Activated T-cell treated with anti-CD3 and anti-CD28 coated beads, Interleukin-2, amount 50 U/mL, for 24 hours (primary cell): ENCODE measurements at places on chromosomes 3 and 15.

- H3K27ac ChIP-seq: no peak overlapping the region
- DNase-seq: no peak
- H3K4me3 ChIP-seq: no peak overlapping the region
- H3K27me3 ChIP-seq: no peaks in the 10 kb centered on the region
- no peaks in the 10 kb centered on the region for H3K4me1 ChIP-seq
Observed at GRCh38 chr3:139793408-139793807, 115.6 kb upstream of the NMNAT3 start.

GRCh38 chr3:157672061-157672460 lies 168.8 kb upstream of the VEPH1 start:
- H3K4me1 ChIP-seq: no peaks in the 10 kb centered on the region
- H3K27me3 ChIP-seq: no peaks in the 10 kb centered on the region
- H3K27ac ChIP-seq: no peak overlapping the region
- no peaks in the 10 kb centered on the region for H3K36me3 ChIP-seq
- DNase-seq: no peak

DNA sequence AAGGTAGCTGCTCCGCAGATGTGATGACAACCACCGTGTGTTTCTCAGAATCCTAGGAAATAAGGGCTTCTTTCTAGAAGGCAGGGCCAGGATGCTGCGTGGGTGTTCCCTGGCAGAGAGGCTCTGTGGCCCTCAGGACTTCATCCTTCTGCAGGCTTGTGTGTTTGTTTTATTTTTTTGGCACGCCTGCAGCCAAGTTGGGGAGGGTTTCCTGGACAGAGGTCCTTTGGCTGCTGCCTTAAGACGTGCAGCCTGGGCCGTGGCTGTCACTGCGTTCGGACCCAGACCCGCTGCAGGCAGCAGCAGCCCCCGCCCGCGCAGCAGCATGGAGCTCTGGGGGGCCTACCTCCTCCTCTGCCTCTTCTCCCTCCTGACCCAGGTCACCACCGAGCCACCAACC lies at the start of gene CLEC3B:
Gene CLEC3B, plus strand, starts transcription at position 266 of the 400 bp plus-strand sequence. Its CDS starts 60 bp downstream, at position 326.
- H3K36me3 ChIP-seq: no peaks in the 10 kb centered on the region
- H3K4me1 ChIP-seq: peaks cover 2% of the 10 kb centered on the region
- H3K27ac ChIP-seq: no peak within 1 kb of the TSS
- peaks cover 4% of the 10 kb centered on the region for H3K27me3 ChIP-seq
- no peak within 1 kb of the TSS for H3K4me3 ChIP-seq

GRCh38 chr3:5304789-5305683 lies 117.5 kb downstream of the EDEM1 start:
- H3K27me3 ChIP-seq: no peaks in the 10 kb centered on the region
- H3K36me3 ChIP-seq: no peaks in the 10 kb centered on the region
- H3K4me1 ChIP-seq: no peaks in the 10 kb centered on the region
- H3K4me3 ChIP-seq: no peak overlapping the region

GRCh38 chr3:50572158-50572557 lies 2.8 kb downstream of the HEMK1 start:
- peak overlapping the region; percentile 97 for H3K27ac ChIP-seq
- peak; percentile 90 for DNase-seq
- H3K36me3 ChIP-seq: peaks cover 80% of the 10 kb centered on the region
- peaks cover 76% of the 10 kb centered on the region for H3K4me1 ChIP-seq

GRCh38 chr3:10520072-10520471 lies 14.7 kb upstream of the ATP2B2 start:
- peak; percentile 7 for DNase-seq
- H3K4me3 ChIP-seq: no peak overlapping the region
- no peak overlapping the region for H3K27ac ChIP-seq
- H3K36me3 ChIP-seq: no peaks in the 10 kb centered on the region
- H3K4me1 ChIP-seq: no peaks in the 10 kb centered on the region
- H3K27me3 ChIP-seq: peaks cover 28% of the 10 kb centered on the region

GRCh38 chr3:188812198-188812597 lies 359.6 kb upstream of the TPRG1 start:
- DNase-seq: no peak
- H3K27ac ChIP-seq: no peak overlapping the region
- no peaks in the 10 kb centered on the region for H3K27me3 ChIP-seq
- H3K4me1 ChIP-seq: no peaks in the 10 kb centered on the region

DNA sequence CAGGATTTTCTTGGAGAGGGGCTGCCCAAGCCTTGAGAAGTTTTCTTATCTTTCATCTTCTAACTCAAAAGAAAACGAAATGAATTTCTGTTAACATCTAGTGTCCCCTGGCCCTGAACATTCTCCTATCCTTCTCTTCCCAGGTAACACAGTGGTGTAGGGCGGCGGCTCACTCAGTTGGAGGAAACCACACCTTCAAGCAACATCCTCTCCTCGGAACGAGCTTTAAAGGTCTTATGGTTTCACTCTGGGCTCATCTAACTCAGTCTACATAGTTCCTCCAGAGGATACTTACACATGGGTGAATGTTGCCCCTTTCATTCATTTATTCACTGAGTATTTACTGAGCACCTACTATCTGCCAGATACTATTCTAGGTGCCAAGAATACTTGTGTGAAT lies 31.0 kb upstream of the KLHL6 start:
- peaks cover 26% of the 10 kb centered on the region for H3K4me1 ChIP-seq
- H3K27ac ChIP-seq: no peak overlapping the region
- no peaks in the 10 kb centered on the region for H3K36me3 ChIP-seq
- no peak for DNase-seq
- no peaks in the 10 kb centered on the region for H3K27me3 ChIP-seq
- H3K4me3 ChIP-seq: no peak overlapping the region

GRCh38 chr15:34514251-34514670 lies 69.2 kb downstream of the GOLGA8B start:
- peaks cover 23% of the 10 kb centered on the region for H3K4me1 ChIP-seq

- DNase-seq: no peak
- no peaks in the 10 kb centered on the region for H3K36me3 ChIP-seq
- no peak overlapping the region for H3K4me3 ChIP-seq
- peaks cover 2% of the 10 kb centered on the region for H3K27me3 ChIP-seq
Observed at GRCh38 chr15:79051941-79052731, 38.4 kb downstream of the RASGRF1 start.

DNA sequence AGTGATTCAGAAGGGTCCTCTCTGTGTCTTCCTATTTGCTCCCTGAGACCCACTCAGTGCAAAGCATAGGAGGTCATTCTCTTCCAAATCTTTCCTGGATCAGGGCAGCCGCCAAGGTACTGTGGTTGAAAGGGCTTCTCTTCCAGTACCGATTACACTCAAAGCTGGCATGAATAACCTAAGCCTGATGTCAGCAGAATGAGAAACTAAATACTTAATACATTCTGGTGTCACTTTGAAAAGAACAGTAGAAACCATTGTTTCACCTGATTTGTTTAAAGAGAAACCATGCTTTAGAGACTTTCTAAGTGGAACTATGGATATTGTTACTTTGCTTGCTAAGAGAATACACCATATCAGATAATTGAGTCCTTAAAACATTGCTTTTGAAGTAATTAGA lies 50.2 kb downstream of the PDHB start:
- no peak overlapping the region for H3K4me3 ChIP-seq
- H3K36me3 ChIP-seq: peaks cover 60% of the 10 kb centered on the region
- DNase-seq: no peak
- no peaks in the 10 kb centered on the region for H3K4me1 ChIP-seq
- no peaks in the 10 kb centered on the region for H3K27me3 ChIP-seq

DNA sequence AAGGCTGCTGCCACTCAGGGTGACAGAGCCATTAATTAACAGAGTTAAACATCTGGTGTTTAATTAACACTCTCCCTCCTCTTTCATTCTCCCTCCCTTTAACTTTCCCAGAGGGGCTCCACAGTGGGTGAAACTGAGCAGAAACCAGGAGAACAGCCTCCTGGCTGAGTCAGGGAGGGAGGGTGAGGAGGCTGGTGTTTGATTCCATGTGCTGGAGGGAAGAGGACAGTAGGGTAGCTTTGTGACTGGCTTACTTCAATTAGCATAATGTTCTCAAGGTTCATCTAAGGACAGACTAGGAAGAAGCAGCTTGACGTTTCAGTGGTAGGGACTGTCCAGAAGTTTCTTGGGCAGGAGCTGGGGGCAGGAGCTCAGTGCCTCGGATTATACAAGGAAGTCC lies 62.8 kb downstream of the SEMA5B start:
- no peak overlapping the region for H3K4me3 ChIP-seq
- H3K27me3 ChIP-seq: no peaks in the 10 kb centered on the region
- H3K36me3 ChIP-seq: no peaks in the 10 kb centered on the region

GRCh38 chr3:172216911-172217310 lies 177.5 kb downstream of the FNDC3B start:
- no peak overlapping the region for H3K4me3 ChIP-seq
- no peak for DNase-seq
- H3K27ac ChIP-seq: no peak overlapping the region
- peaks cover 3% of the 10 kb centered on the region for H3K36me3 ChIP-seq
- H3K4me1 ChIP-seq: peaks cover 43% of the 10 kb centered on the region

GRCh38 chr3:10599444-10599843 lies 94.1 kb upstream of the ATP2B2 start:
- H3K27ac ChIP-seq: no peak overlapping the region
- no peaks in the 10 kb centered on the region for H3K36me3 ChIP-seq
- no peak for DNase-seq
- H3K4me1 ChIP-seq: peaks cover 27% of the 10 kb centered on the region

DNA sequence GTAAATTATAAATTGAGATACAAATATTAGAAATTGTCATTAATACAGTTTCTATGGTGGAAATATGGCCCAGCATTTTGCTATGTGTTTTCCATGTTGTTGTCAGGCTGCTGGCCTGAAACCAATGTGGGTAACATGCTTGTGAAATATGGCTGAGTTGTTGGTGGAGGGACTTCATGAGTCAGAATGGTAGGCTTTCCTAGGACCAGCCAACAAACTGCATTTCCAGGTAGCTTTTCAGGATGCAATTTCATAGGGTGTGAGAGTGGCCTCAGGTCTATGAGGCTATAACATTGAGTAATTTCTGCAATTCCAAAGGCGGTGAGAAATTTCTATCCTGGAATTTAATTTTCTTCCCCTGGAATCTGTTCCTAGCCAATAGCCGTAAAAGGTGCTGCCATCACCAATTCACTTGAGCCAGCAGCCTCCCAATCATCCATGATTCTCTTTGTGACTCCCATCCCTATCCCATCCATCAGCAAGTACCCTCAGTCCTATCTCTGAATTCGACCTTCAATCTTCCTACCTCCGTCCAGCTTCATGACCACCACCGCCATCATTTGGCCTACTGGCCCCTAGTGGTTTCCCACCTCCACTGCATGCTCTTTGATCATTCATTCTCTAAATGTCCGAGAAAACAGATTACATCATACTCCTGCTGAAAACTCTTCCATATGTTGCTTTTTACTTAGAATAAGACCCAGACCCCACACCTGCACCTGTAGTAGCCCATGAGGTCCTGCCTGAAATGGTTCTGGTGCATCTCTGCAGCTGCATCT lies 276.6 kb upstream of the CFAP20DC start:
- no peaks in the 10 kb centered on the region for H3K27me3 ChIP-seq
- DNase-seq: no peak
- H3K36me3 ChIP-seq: no peaks in the 10 kb centered on the region
- no peak overlapping the region for H3K4me3 ChIP-seq

GRCh38 chr15:44296625-44297524 lies 8.4 kb downstream of the GOLM2 start:
- H3K4me1 ChIP-seq: peaks cover 57% of the 10 kb centered on the region
- H3K27me3 ChIP-seq: no peaks in the 10 kb centered on the region
- H3K27ac ChIP-seq: peak overlapping the region; percentile 73
- H3K4me3 ChIP-seq: no peak overlapping the region
- peaks cover 34% of the 10 kb centered on the region for H3K36me3 ChIP-seq

- DNase-seq: no peak
- H3K27me3 ChIP-seq: no peaks in the 10 kb centered on the region
- H3K4me3 ChIP-seq: peak overlapping the region; percentile 99
- H3K27ac ChIP-seq: peak overlapping the region; percentile 92
Observed at GRCh38 chr15:63157891-63158431, 684 bp upstream of the RPS27L start.

DNA sequence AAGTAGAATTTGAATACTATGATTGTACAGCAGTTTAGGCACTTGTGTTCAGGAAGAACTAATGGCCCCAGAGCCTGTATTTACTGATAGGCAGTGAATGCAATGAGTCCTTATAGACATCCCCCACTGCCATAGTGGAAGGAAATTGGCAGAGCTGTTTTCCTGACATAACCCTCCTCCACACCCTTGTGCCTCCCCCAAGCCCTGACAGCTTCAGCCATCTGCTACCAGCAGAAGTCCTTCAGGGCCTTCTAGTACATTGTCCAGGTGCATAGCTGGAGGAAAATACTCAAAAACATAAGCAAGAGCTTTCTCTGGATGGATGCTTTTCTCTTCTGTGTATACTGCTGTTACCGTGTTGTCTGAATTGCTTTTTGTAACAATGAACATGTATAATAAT lies 20.6 kb downstream of the ARHGAP31 start:
- peaks cover 30% of the 10 kb centered on the region for H3K4me1 ChIP-seq
- H3K27me3 ChIP-seq: no peaks in the 10 kb centered on the region
- peaks cover 26% of the 10 kb centered on the region for H3K36me3 ChIP-seq
- no peak for DNase-seq
- H3K4me3 ChIP-seq: no peak overlapping the region

- H3K27me3 ChIP-seq: no peaks in the 10 kb centered on the region
- H3K27ac ChIP-seq: peak overlapping the region; percentile 49
- no peak overlapping the region for H3K4me3 ChIP-seq
- peak; percentile 54 for DNase-seq
- peaks cover 12% of the 10 kb centered on the region for H3K4me1 ChIP-seq
Observed at GRCh38 chr3:13040361-13041074, 32.7 kb downstream of the IQSEC1 start.

DNA sequence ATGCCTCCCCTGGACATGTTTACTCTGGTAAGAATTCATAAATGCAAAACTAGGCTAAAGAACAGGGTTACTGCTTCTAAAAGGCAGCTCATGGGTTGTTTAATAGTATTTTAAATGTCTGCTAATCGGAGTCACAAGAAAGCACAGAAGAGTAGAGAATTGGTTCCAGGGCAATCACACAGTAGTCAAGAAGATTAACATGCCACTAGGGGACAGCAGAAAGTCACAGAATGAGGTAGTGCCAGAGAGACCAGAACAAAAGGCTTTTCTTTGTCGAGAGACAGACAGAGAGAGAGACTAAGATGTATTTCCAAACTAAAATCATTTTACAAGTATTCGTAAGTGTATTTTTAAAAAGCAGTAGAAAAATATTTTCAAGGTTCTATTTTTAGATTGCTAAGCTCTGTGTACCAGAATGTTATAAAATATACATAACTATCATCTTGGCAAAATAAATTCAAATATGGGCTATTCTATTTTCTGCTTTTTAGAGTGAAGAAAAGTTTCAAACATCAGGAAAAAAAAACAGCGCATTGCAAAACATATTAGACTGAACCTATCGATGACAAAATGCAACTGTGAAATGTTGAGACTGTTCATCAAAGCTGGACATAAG lies 78.3 kb upstream of the CDIN1 start:
- peaks cover 23% of the 10 kb centered on the region for H3K27me3 ChIP-seq
- no peaks in the 10 kb centered on the region for H3K36me3 ChIP-seq
- no peak for DNase-seq
- H3K4me3 ChIP-seq: no peak overlapping the region
